ENCODE measurements at places on chromosomes 11 and 22.

GRCh38 chr11:27119396-27119795, 78.8 kb downstream of the BBOX1 start:
- DNase-seq: no peak

DNA sequence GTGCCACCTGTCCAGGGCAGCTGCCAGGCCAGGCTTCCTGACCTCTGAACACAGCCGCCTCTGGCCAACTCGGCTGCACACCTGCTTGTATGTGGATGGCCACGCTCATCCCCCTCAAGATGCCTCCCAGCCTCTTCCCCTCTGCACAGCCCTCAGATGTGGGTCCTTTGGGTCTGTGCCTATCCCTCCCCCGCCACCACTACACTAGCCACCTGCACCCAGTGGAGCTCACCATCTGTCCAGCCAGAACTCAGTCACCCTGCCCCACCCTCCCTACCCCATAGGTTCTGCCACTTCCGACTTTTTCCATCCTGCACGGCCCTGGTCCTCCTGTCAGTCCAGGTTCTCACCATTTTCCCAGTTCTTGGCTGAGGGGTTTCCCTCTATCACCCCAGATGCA, 44.6 kb downstream of the PHF21B start:
- no peak for DNase-seq

DNA sequence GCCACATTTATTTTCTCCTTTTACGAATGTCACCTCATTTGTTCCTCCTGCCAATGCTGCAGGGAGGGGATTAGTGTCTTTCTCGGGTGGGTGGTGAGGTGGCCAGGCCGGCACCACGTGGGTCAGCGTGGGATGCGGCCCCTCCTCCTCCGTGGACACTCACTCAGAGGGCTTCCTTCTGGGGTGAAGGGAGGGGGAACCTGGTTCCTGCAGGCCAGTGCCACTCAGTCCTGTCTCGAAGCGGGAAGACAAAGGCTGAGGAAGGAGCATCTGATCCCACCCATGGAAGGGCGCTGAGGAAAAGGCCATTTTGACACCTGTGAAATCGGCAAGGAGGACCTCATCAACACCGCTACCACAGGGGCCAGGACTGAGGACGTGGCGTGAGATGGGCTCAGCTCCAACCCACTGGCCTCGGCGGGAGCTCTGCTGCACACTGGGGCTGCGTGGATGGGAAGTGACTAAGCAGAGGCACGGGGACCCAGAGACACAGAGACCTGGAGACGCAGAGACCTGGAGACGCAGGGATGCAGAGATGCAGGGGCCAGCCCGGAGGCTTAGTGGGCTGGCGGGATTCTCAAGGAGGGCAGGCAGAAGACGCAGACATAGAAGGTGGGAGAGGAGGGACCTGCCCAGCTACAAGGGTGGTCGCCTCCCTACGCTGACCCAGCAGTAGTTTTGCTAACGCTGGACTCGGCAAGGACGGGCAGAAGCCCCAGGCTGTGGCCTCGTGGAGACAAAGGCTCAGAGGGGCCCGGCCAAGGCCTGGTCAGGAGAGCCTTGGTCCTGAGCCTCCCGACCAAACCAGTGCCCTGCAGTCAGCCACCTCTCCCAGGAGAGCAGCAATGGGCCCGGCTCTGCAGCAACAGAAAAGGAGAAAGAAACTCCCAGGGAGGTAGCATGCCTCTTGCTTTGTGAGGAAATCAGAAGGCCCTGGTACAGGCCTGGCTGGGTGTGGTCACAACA, 1071.2 kb downstream of the BRD1 start:
- no peak for DNase-seq

GRCh38 chr22:46051646-46052045, 74.7 kb upstream of the WNT7B start:
- no peak for DNase-seq

GRCh38 chr11:2561696-2562581, 117.1 kb downstream of the KCNQ1 start:
- DNase-seq: no peak

DNA sequence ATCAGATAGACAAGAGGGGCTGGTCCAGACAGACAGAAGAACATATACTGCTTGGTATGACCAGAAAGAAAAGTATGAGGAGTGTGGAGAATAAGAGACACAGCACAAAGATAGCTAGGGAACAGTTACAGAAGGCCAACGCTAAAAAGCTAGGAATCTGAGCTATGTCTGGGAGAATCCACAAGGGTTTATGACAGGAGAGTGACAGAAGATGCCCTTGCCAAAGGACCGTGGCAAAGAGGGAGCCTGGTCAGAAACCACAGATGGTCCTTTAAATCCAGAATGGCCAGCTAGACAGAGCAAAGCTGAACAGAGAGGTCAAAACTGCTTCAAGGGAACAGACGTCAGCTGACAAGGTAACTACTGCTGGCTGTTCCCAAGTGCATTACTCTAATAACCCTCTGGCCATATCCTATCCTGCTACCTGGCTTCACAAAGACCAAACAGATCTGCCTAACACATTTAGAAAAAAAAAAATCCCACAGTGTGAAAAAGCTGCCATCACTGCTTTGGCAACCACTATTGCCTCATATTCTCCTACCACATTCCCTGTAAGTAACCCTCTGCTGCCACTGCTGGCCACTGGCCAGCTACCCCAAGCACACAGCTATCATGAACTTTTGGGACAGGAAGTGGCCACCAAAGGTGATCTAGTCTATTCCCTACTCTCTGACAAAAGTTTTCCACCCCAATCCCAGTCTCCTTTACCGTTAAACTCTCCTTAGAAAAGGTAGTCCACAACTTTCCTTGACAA, 7.3 kb downstream of the SERGEF start:
- no peak for DNase-seq

GRCh38 chr11:15761235-15761634, 595.1 kb downstream of the SOX6 start:
- DNase-seq: no peak

DNA sequence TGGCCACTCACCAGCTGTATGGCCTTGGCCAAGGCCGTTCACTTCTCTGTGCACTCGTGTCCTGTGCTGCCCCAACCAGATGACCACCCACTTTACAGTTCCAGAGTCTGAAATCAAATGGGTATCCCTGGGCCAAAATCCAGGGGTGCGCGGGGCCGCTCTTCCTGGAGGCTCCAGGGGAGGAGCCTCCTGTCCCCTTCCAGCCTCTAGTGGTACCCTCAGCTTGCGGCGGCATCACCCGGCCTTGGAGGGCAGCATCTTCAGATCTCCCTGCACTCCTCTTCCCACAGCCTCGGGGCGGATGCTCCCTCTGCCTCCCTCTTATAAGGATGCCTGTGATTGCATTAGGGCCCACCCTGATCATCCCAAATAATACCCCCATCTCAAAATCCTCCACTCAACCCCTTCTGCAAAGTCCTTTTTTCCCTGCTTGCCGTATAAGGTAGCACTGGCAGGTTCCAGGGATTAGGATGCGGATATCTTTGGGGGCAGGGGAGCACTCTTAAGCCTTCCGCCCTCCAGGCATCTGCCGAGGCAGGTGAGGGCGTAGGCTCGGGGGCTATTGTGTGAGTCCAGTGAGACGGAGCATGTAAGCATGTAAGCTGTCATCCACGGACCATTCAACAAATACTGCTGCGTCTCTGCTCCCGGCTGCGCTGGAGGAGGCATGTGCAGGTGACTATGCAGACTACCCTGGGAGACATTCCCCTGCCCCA, 24.4 kb upstream of the SHISAL1 start:
- no peak for DNase-seq

DNA sequence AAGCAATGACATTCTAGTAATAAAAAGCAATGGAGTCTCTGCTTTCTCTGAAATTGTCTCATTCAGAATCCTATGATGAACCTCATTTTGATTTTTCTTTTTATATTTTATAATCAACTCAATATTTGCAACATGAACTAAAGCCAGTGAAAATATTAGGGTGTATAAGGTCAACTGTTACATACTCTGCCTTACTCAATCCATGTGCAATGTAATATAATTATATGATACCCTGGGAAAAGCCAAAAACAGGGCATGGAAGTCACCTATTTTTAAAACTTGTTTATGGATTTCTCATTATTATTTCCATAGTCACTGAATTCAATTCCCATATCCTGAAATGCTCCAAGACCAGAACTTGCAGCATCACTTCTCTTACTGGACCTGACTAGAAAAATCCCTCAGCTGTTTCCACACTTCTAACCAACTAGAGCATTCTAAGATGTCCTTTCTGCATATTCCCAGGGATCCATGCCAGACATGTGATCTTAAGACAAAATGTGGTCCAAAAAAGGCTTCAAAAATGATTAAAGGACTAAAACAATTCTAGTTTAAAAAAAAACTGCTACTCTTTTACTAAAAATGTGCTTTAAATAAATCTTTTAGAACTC, 97.3 kb downstream of the GUCY1A2 start:
- no peak for DNase-seq

- DNase-seq: no peak
Observed at GRCh38 chr22:27489178-27489675, 312.3 kb downstream of the MN1 start.

DNA sequence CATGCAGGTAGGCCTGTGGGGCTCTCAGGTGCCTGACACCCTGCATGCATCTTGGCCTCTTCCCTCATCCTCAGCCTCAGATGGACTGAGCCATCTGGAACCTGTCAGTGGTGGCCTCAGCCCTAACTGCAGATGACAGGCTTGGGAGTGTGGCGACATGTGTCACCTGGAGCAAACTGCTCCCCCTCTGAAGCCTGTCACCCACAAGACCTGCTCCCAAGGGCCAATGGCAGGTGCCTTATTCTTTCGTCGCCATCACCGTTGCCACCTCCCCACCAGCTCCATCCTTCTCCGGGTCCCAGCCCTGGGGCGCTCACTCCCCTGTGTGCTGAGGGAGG, 3.6 kb upstream of the SEPTIN5 start:
- DNase-seq: no peak

DNA sequence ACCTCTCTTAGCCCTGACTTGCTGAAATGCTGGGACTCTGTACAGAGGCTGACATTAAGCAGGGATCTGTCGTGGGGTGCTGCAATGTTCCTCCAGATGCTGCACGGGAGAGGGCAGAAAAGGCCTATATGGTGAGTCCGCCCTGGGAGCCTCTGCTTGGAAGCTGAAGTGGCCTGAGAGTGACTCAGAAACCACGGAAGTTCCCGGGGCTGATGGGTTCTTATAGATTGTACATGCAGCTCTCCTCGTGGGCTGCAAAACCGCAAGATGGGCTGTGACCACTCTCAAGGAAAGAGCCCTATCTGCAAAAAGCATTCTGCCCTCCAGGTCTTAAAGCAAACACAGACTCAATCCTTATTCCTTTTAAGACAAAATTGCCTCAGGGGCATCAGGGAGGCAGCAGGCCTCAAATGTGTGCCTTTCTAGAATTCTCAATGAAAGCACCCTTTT, 5.8 kb upstream of the SLC43A3 start:
- DNase-seq: no peak

DNA sequence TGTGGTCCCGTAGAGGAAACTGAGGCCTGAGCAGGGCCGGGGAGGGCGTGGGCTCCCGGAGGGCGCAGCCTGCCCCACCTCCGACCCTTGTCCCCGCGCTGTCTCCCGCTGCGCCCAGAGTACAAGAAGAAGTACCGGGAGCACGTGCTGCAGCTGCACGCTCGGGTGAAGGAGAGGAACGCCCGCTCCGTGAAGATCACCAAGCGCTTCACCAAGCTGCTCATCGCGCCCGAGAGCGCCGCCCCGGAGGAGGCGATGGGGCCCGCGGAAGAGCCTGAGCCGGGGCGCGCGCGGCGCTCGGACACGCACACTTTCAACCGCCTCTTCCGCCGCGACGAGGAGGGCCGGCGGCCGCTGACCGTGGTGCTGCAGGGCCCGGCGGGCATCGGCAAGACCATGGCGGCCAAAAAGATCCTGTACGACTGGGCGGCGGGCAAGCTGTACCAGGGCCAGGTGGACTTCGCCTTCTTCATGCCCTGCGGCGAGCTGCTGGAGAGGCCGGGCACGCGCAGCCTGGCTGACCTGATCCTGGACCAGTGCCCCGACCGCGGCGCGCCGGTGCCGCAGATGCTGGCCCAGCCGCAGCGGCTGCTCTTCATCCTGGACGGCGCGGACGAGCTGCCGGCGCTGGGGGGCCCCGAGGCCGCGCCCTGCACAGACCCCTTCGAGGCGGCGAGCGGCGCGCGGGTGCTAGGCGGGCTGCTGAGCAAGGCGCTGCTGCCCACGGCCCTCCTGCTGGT, 1.9 kb downstream of the NLRP6 start:
- peak; percentile 43 for DNase-seq

DNA sequence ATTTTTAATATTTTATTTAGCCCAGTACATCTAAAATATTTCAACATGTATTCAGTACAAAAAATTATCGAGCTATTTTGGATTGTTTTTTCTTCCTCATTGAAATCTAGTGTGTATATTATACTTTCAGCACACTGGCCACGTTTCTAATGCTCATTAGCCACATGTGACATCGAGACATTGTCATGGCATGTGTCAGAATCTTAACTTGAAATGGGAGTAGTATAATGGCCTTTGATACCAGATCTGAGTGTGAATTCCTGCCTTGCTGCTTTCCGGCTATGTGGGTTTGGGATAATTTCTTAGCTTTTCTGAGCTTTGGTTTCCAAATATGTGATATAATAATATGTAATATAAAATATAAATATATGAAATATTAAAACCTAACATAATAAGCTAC, 54.3 kb downstream of the BCL2L13 start:
- no peak for DNase-seq

DNA sequence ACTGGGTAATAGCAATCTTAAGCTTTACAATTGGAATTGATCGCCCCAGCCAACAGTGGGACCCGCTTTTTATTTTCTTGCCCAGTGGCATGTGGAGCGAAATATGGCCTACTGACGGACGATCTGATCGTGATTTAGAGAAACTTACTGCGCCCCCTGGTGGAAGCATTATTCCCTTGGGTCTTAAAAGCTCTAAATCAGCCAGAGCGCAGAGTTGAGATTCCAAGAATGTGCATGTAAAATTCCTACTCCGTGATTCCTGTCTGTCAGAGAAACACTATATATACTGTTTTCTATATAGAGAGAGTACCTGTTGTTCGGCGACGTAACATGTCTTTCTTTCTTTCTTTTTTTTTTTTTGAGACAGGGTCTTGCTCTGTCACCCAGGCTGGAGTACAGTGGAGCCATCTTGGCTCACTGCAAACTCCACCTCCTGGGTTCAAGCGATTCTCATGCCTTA, 3.7 kb upstream of the DPF2 start:
- peak; percentile 56 for DNase-seq
